Astrocyte of the cerebellum (primary cell): ENCODE measurements at places on chromosomes 1 and 21.

GRCh38 chr1:101438359-101438758, 201.5 kb downstream of the S1PR1 start:
- DNase-seq: no peak

GRCh38 chr1:111030590-111030989, 66.9 kb upstream of the LRIF1 start:
- DNase-seq: peak; percentile 4

DNA sequence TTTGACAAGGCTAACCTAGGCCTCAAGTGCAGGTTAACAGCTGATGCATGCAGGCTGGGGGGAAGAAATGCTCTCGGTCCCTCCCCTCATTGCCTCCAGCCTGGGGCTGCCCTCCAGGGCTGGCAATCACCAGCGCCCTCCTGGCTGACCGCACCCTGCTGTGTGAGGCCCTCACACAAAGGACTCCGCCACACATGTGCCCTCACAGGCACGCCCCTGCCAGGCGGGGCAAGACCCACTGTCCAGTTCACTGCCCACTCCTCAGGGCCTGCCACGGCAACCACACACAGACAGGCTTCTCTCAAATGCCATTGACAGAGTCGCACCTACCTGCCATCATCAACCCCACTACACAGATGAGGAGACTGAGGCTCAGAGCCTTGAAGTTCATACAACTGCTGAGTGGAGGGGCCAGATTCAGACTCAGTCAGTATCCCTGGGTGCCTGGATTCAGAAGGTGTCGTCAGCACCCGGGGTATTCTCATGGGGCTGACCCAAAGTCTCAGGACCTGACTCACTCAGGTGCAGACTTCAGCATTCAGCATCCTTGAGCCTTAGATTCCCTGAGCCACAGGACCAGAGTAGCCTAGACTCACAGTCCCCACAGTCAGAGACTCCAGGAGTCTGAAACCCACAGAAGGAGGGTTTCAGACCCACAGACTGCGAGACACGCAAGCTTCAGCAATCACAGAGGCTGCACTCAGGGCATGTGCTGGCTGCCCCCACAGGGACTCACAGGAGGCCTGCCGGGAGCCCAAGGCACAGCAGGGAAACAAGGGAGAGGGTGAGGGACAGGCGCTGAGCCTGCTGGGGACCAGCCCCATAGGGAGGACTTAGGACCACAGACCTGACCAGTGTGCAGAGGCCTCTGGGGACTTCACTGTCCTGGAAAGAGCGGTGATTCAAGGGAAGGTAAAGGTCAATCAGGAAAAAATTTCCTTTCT, 458.0 kb downstream of the MATN1 start:
- no peak for DNase-seq

DNA sequence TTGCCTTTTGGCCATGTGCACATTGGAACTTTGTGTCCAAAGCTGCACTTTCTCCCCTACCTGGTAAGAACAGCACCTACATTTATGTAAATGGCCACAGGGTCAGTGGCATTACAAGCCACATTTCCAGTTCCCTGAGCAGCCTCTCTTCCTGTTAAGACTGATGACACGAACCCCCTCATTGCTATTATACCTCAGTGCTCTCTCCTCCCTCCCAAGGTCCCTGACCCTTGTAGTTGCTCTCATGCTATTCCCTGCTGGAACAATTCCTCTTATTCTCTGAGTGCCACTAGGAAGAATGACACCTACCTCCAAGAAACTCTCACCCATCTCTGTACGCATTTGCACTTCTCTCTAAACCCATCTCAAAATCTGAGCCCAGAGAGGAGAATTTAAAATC, 14.9 kb upstream of the VAV3 start:
- DNase-seq: no peak

GRCh38 chr1:68232289-68233148, at the start of gene WLS:
WLS (minus strand) TSS chr1:68232523; CDS start chr1:68232299, 224 bp downstream.
- DNase-seq: peak; percentile 55

DNA sequence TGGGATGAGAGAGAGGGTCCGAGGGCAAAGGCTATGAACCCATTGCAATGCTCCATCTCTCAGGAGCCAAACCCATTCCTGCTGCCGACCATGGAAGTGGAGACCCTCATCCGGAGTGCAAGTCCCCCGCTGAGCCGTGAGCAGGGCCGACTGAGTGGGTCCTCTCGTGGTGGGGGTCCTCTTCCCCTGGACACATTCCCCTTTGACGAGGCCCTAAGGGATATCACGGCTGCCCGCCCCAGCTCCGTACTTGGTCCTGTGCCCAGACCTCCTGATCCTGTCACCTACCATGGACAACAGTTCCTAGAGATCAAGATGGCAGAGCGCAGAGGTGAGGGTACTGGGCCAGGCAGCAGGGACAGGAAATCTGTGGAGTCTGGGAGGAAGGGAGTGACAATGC, 11.0 kb downstream of the HYI start:
- no peak for DNase-seq

DNA sequence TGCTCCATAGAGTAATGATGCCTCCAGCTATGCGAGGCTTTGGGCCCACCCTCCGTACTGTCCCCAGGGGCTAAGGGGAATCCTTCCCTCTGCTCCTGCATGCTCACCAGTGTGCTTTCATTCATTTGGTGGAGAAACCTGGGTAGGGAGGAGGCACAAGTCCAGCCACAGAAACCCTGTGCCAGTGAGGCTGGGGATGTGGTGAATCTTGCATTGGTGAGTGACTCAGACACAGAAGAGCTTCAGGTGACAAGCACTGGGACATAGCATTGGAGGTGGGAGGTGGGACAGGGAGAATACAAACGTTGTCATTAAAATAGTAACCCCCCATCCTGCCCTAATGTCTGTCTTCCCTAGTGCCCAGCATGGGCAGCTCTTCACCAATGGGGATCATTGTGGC, 5.2 kb downstream of the FCGR2A start:
- no peak for DNase-seq

DNA sequence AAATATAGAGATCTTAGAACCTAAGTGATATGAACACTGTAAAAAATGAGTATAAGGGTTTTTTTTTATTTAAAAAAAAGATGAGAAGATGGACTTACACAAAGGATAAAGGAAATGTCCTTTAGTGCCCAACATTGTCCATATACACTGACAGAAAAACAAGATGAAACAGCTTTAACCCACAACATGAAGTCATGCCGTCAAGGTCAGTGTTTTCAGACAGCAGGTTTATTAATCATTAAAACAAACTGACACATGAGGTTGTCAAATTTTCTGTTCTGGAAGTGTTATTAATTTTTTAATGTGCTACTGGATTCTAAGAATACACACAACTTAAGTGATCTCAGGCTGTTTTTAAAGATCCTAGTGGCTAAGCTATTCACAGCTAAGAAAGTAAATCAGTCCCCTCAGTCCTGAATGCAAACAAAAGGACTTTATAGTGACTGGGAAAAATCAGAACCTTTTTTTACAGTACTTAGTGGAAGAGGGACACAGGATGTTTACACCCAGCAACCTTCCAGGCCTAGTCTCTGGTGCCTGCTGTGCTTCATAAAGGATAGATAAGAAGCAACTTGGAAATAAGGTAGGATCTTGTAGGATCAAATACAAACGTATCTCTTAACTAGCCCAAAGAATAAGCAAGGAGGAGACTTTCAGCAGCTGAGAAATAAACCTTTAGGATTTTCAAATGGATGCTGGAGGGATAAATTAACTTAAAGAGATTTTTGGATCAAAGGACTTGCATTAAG, 21.9 kb upstream of the PKN2 start:
- DNase-seq: no peak

DNA sequence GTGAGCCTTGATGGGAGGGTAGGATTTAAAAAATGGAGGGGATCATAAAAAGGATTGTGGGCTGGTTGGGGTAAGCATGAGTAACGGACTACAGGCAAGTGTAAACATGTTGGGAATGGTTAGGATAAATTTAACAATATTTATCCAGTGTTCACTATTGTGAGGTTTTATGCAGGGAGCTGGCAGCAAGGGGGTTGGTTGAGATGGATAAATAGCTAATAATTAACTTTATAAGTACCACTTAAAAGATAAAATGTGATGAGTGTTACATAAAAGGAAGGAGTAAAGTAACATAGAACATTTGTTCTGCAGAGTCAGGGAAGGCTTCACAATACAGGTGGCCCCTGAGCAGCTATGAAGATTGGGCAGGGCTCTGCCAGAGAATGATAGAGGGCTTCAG, 109.0 kb downstream of the NGF start:
- DNase-seq: no peak

DNA sequence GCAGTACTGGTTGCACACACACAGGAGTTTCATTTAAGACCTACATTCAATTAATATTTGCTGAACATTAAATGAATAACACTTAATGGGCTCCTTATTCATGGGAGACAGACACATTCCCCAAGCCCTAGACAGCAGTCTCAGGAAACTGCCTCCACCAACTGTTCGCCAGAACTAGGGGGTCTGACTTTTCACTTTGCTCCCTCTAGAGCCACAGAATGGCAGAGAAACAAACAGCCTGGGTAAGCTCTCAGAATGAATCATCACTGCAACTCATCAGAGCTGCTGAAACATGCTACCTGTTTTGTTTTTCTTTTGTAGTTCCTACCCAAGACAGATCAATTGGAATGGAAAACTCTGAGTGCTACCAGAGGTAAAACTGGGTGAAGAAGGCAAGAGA, 31.7 kb downstream of the ELK4 start:
- DNase-seq: peak; percentile 62

- no peak for DNase-seq
These were observed 69.3 kb downstream of the EPB41 start for GRCh38 chr1:28983509-28984310.

- no peak for DNase-seq
These were observed 3.5 kb downstream of the RGS4 start for GRCh38 chr1:163072658-163073057.

GRCh38 chr1:99638853-99639252, 7.1 kb upstream of the PALMD start:
- no peak for DNase-seq

DNA sequence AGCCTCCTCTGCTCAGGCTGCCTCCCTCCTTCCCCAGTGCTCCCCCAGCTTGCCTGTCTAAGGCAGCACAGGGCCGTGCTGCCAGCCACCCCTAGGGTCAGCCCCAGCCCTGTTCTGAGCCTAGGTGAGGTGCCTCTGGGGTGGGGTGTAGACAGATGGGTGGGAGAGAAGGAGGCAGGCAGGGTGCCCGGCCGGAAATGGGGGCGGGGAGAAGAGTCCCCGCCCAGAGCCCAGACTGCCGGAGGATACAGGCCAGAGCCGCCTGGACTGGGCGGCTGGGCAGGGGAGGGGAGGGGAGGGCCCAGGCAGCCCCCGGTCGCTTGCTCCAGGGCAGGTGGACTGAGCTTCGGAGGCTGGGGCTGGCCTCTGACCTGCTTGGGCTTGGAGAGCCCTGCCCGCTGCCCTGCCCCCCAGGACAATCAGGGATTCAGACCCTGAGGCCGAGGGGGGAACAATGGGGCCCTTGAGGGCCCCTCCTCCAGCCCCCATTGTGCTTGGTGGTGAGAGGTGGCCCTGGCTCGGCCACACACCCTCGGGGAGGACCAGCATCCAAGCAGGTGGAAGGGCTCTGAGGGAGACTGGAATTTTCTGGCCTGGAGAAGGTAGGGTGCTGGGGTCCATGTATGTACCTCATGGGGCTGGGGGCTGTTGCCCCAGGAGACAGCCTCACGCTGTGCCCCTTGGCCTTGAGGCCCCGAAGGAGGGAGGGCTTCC, at the start of gene GJC2:
Gene GJC2, plus strand, starts transcription at position 525 of the 714 bp plus-strand sequence. CDS start 7,829 bp downstream, outside the sequence.
- DNase-seq: no peak

- no peak for DNase-seq
These were observed 51.7 kb downstream of the TLCD4 start for GRCh38 chr1:95168761-95169351.

DNA sequence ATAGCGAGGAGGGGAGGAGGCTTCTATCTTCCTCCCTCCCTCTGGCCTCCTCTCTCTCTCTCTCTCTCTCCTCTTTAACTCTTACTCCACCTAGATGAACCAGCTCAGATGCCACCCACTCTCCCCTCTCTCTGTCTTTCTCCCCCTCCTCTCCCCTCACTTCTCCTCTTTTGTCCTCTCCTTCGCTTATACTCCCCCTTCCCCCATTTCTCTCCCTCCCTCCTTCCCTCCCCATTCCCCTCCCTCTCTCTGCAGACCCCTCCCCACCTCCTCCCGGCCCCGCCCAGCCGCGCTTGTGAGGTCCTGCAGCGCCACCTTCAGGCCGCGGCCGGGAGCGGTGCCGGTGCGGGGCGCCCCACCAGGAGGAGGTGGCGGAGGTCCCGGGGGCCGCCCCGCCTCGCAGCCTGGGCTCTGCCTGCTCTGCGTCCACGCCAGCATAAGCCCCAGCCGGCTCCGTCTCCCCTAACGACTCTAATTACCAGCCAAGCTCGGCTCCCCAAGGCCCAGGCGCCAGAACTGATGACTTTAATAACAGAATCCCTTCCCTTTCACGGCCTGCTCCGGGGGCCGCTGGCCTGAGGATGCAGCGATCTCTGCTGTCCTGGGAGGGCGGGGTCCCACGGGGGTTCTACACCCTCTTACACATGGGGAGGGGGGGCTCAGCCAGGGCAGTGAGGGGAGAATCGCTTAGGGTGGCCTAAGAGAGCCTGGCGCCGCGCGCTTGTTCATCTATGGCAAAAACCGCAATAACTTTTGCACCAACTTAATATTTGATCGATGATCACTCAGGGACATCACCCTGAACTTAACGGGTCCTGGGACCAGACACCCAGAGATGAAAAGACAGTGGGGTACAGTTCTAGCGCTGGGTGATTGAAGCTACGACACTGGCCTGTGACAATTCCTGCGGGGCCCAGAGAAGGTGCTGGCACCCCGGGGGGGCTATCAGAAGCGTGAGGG, 637.3 kb downstream of the MATN1 start:
- DNase-seq: no peak

DNA sequence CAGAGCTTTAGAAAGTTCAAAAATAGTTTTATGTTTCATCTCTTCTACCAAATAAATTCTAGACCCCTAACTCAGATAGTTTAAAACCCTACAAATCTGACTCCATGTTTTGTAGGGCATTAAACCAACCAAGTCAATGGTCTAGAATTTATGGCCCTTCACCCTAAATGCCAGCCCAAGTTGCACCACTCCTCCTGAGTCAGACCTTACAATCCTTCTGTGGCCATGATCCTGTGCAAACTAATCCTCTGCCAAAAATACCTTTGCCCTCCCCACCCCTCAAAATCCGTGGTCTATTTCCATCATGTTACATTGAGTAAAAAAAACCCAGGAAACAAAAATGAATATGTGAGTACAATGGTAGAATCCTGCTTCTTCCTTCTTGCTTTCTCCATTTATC, 179.3 kb downstream of the NR5A2 start:
- DNase-seq: no peak

DNA sequence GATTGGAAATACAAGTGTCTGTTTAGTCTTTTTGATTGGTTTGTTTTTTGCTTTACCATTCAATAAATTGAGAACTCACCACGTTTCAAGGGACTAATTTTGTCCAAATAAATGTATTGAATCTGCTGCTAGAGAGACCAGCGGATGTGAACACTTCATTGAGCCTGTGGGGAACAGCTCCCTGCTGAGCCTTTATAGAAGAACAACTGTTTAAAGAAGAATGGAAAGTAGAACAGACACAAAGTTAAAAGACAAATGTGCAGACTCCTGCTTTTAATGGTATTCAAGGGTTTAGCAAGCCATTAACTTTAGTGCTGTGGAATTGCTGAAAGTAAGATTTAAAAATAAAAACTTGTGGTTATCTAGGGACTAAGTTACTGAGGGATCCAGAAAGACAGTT, 817.7 kb upstream of the B3GALT2 start:
- peak; percentile 23 for DNase-seq

GRCh38 chr1:156399355-156400125, 30.5 kb downstream of the RHBG start:
- no peak for DNase-seq
